ENCODE measurements at places on chromosomes 7 and 10. TPM values are rescaled to one million over a fixed set of nuclear protein-coding genes. Genes with fewer than 3 reads are reported as not detected.

- DNase-seq: no peak
- H3K27me3 ChIP-seq: peaks cover 18% of the 10 kb centered on the region
- H3K36me3 ChIP-seq: no peaks in the 10 kb centered on the region
These were observed 11.9 kb upstream of the WDFY4 start for GRCh38 chr10:48672596-48673265.

SLC26A3 gene
- total RNA-seq: not detected

GRCh38 chr10:98425511-98426352 lies 10.8 kb upstream of the PYROXD2 start:
- H3K27ac ChIP-seq: no peak overlapping the region
- peak; percentile 92 for DNase-seq

GRCh38 chr10:11429439-11430052 lies 181.9 kb downstream of the USP6NL start:
- no peak for DNase-seq
- no peaks in the 10 kb centered on the region for H3K27me3 ChIP-seq
- H3K4me1 ChIP-seq: no peaks in the 10 kb centered on the region
- no peak overlapping the region for H3K4me3 ChIP-seq
- H3K27ac ChIP-seq: no peak overlapping the region
- H3K36me3 ChIP-seq: no peaks in the 10 kb centered on the region

LRRC4 gene
- total RNA-seq: 0.29 TPM

DNA sequence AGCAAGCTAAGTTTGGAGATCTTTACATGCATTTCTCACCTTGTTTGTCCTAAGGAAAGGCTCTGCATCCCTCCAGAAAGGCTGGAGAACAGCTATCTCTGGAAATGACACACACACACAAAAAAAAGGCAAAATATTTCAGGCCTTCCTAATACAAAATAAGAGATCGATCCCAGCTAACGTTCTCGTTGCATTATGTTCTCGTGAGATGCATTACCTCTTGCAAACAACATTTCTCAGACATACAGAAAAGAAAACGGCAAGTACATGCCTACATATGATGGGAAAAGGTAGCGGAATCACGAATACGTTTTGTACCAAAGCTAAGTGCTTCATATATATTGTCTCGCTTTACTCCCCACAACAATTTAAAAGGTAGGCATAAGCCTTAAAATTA lies 488 bp downstream of the MTERF1 start:
- H3K4me1 ChIP-seq: peaks cover 15% of the 10 kb centered on the region
- no peak for DNase-seq
- no peaks in the 10 kb centered on the region for H3K36me3 ChIP-seq

GRCh38 chr7:84841809-84842208 lies 345.0 kb downstream of the SEMA3D start:
- no peaks in the 10 kb centered on the region for H3K27me3 ChIP-seq
- H3K36me3 ChIP-seq: no peaks in the 10 kb centered on the region
- H3K4me3 ChIP-seq: no peak overlapping the region
- H3K4me1 ChIP-seq: no peaks in the 10 kb centered on the region
- no peak overlapping the region for H3K27ac ChIP-seq
- DNase-seq: peak; percentile 32

ACSM6 gene
- total RNA-seq: not detected

DNA sequence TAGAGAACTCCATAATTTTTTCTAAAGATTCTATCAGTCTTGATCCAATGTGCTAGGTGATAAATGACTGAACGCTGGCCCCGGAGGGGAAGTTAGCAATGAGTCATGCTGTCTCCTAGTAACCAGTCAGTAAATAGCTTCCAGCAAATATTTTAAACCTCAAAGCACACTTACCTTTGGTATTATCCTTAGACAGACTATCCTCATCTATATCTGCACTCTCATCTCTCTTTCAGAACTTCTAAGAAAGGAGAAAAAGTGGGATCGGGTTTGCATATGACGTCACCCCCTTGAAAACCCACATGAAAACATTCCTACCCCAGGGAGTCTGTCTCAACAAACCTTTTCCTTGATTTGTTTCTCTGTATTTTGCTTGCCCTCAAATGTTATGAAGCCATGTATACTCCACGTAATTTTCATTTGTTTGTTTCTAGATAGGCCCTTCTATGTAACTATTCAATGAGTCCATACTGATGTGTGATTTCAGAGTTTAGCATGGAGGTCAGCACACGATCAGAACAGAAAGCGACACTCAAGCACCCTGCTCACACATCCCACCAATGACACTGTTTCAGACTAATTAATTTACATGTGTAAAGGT lies 174.9 kb upstream of the NRP1 start:
- no peaks in the 10 kb centered on the region for H3K36me3 ChIP-seq
- peaks cover 18% of the 10 kb centered on the region for H3K4me1 ChIP-seq
- H3K27ac ChIP-seq: peak overlapping the region; percentile 6
- peak; percentile 84 for DNase-seq
- no peaks in the 10 kb centered on the region for H3K27me3 ChIP-seq
- no peak overlapping the region for H3K4me3 ChIP-seq

PITX3 gene
- total RNA-seq: not detected

DNA sequence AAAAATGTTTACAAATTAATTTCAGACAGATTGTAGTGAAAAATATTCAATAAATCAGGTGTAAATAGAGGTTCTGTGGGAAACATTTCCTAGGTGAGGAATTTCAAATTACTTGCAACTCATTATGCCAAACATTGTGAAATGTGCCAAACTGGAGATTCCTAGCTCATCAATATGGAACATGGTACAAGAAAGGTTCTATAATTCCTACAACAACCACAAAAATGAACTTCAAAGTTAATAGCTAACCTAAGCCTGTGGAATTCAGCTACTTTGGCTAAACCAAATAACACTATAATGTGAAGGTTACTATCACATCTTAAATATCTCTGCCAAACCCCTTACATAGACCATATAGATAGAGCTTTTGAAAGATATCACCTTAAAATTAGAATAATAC lies 223.3 kb upstream of the HGF start:
- H3K4me1 ChIP-seq: no peaks in the 10 kb centered on the region
- H3K27me3 ChIP-seq: no peaks in the 10 kb centered on the region
- H3K36me3 ChIP-seq: peaks cover 39% of the 10 kb centered on the region
- DNase-seq: no peak

GRCh38 chr7:3200504-3200903 lies 100.5 kb upstream of the SDK1 start:
- H3K27me3 ChIP-seq: no peaks in the 10 kb centered on the region
- no peaks in the 10 kb centered on the region for H3K36me3 ChIP-seq
- H3K4me1 ChIP-seq: no peaks in the 10 kb centered on the region
- no peak overlapping the region for H3K27ac ChIP-seq
- DNase-seq: no peak

All from osteoblast (primary cell).